ENCODE measurements at places on chromosomes 6 and 20.

DNA sequence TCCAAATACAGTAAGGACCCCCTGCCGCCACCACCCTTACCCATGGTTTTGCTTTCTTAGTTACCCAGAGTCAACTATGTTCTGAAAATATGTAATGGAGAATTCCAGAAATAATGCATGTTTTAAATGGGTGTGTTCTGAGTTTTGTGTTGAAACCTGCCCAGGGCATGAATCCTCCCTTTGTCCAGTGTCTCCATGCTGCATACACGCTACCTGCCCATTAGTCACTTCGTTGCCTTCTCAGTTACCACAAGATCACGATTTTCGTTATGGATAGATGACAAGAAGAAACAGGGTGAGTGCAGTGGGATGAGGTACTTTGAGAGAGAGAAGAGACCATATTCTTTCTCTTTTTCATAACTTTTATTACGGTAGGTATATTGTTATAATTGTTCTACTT is 10.6 kb downstream of the FARS2 start:
- DNase-seq = no peak

- peak; percentile 63 for DNase-seq
Measured at GRCh38 chr6:105986998-105987397, 99.1 kb upstream of the PRDM1 start.

DNA sequence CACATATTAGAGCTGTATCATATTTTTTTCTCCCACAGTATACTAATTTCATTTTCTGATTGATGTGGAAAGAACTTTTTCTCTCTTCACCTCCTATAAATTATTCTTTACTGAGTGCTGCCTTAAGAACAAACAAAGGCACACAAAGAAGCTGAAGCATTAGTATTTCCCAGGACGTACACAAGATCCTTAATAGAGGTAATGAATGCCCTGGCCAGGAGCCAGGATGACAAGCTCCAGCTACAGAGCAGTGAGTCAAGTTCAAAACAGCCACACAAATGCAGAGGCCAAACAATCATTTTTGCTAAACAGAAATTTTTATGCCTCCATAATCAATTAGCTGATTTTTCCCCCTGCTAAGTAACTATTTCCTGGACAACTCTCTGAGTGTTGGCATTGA is 639.6 kb downstream of the EPHA7 start:
- DNase-seq = no peak

DNA sequence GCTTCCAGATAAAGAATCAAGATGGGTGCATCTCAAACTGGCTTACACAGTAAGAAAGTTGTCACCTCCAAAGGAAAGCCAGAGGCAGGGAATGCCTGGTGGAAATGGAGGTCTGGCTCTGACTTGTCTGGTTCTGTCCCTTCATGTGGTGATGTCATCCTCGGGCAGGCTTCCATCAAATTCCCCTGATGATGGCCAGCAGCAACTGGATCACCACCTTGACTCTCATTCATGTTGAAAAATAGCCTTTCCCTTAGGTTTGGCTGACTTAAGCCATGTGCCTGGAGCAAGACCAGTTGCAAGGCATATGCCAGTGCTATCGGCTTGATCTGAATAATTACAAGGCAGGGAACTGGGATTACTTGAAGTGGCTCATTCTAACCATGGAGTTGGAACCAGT is 28.8 kb downstream of the IMPG1 start:
- no peak for DNase-seq

- no peak for DNase-seq
Measured at GRCh38 chr6:4164456-4164855, 29.1 kb upstream of the ECI2 start.

DNA sequence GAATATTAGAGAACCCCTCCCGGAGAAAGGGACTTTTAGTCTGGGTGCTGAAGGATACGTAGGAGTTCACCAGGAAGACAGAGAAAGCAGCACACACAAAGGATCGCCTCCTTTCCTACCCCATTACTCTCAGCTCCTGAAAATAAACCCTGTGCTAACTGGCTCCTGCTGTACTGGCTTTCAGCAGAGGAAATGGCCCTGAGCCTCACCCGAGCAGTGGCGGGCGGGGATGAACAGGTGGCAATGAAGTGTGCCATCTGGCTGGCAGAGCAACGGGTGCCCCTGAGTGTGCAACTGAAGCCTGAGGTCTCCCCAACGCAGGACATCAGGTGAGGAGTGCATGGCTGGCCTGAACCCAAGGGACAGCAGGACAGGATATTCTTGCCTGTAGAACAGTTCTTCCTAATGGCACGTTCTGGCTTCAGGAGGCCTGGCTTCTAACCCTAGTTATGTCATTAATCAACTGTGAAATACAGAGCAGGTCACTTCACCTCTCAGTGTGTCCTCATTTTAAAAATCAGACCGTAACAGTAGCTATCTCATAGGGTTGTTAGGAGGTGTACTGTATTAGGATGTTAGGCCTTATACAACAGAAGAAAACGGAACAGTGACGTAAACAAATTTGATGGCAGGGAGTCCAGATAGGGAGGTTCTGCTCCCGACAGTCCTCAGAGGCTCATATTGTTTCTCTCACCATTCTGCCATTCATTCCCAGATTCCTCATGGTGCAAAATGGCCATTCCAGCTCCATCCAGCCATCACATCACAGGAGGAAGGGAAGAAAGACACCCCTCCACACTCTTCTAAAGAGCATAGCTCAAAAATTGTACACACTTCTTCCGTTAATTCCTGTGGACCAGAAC is 1.8 kb downstream of the RBCK1 start:
- no peak for DNase-seq

DNA sequence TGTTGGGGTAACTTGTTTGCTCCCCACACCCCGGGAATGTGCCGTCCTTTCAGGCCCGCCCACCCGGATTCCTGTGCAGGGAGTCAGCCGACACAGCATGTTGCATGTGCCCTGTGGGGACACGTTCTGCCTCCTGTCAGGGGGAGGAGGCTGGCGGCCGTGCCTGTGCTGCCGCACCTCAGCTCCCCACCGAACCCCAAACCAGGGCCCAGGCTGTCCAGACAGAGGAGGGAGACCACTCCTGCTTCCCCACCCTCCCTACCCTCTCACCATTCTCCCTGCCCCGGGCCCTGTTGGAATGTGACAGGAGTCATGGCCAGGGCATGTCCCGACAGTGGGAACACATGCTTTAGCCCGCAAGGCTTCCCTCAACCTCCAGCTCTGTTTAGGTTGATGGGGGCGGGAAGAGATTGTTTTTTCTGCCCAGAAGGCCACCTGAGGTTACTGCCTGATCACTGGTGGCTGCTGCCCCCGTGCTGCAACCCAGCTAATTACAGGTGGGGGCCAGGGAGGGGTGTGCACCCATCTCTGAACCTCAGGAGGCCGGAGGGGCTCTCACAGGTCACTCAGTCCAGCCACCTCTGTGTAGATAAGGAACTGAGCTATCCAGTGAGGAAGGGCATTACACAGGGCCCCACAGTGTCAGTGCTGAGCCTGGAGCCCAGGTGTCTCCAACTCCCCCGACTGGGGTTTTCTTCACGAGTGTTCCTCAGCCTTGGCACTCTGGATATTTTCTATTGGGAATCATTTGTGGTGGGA is 13.6 kb downstream of the LRRC73 start:
- DNase-seq = no peak

DNA sequence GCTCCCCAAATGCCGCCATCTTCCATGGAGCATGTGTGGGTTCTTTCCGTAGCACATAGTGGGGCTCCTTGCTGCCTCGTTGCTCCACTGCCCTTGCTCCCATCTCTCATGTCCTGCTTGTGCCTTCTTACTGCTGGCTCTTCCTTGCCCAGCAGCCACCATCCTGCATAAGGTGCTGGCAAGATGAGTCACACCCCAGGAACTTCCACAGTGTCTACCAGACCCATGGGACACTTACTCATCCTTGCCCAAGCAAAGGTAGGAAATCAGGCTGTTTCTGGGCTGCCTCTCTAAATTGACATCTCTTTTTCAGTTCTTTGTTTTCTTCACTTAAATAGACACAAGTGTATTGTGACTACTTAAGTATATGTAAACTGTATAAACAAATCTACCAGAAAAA is 39.4 kb upstream of the RGS17 start:
- peak; percentile 20 for DNase-seq

GRCh38 chr20:6705106-6705766 is 62.2 kb upstream of the BMP2 start:
- DNase-seq = no peak

DNA sequence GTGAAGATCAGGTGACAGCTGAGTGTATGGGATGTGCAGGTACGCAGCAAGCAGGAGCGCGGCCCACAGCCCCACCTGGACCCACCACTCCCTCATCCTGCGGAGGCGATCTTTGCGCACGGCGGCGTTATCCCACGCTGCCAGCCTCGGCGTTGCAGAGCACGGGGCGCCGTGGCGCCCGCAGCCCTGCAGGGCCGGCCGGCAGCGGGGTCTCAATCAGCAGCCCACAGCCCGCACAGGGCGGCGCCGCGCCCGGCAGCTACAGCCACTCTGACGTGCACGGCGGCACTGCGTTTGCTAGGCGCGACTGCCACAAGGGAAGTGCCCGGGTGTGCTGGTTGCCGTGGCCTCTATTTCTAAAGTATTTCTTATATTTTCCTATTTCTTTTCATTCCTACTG is 46.9 kb downstream of the LAMA2 start:
- DNase-seq = no peak

DNA sequence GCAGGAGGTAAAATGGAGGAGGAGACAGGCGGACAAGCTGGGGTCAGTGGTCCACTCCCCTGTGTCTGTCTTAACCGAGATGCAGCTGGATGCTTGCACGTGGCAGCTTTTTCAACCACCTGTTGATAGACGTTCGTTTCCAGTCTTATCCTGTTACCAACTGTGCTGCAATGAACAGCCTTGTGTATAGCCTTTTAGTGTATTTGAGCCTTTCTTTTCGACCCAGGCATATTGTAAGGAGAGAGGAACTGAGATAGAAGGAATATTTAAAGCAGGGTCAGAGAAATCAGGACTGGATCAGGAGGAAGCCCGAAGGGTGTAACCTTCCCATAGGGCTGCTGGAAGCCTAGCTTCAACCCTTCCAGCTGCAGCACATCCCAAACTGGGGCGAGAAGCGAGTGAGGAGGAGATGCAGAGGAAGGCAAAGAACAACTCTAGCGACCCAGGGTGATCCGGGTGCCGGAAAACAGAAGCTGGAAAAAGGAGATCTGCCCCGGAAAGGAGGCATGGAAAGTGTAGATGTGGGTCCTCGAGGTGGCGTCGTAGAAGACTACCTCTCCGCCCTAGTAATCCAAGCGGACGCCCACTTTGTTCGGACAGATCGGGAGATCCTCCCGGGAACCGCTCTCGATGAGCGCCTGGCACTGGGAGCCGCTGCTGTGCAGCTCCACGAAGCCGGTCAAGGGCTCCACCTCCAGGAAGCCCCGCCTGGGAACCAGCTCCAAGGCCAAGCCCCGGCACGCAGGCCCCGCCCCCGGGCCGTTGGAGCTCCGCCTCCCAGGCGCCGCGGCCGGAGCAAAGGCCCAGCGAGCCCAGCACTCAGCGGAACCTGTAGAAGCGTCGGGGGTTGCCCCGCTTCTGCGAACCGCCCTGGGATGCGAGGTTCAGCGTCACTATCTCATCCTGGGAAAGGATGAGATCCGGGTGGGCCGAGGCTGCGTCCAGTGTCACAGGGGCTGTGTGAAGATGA is 11.2 kb downstream of the TRIM31 start:
- DNase-seq = peak; percentile 64

GRCh38 chr6:123888771-123889513 is 85.3 kb downstream of the NKAIN2 start:
- DNase-seq = no peak

- DNase-seq = no peak
Measured at GRCh38 chr20:48422242-48422960, 405.4 kb downstream of the PREX1 start.

Measured in GM04504 (cell line).